Fibroblast of the aortic adventitia (primary cell): ENCODE measurements at places on chromosomes 13 and 19. TPM values are rescaled to one million over a fixed set of nuclear protein-coding genes. Genes with fewer than 3 reads are reported as not detected.

DNA sequence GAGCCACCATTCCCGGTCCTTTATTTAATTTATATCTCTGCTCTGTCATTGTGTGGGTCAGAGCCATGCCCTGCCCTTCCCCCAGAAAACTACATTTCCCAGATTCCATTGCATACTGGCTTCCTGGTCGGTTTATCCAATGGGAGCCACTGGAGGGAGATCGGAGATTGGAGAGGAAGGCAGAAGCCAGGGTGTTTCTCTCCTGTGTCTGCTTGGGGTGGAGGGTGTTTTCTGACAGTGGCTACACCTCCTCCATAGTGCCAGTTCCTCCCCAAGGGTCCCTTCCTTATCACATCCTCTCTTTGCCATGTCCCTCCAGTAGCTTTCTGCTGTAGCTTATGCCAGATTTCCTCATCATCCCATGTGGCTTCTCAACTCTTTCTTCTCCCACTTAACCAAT, 19.0 kb downstream of the OLFM2 start:
- DNase-seq: peak; percentile 52

KBTBD7 gene
- total RNA-seq: 4.9 and 7.8 TPM in 2 replicates

ZNF723 gene
- not detected in 2 replicates for total RNA-seq

DNA sequence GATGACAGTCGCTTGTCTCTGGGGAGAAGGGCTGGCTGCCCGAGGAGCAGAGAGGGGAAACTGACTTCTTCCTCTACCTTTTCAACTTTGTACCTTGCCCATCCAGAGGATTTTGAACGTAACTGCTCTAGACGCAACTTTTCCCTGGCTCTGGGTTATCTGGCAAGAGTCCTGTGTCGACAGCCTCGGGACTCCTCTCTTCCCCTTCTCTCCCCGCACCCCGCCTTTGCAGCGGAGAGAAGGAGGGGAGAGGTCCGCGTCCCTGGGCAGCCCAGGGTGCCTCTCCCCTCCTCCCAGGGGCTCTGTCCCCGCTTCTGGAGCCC, 574 bp downstream of the SH3GL1 start:
- peak; percentile 39 for DNase-seq

- no peak for DNase-seq
These were observed 23.0 kb upstream of the SGCG start for GRCh38 chr13:23157781-23158180.

- DNase-seq: no peak
These were observed 12.4 kb downstream of the ZNF444 start for GRCh38 chr19:56153507-56153906.
